ENCODE measurements at places on chromosomes 2 and 18.

- DNase-seq: peak; percentile 11
Observed at GRCh38 chr2:88199912-88200682, 30.0 kb downstream of the THNSL2 start.

- no peak for DNase-seq
Observed at GRCh38 chr18:36130039-36130831, 536 bp downstream of the ELP2 start.

- DNase-seq: no peak
Observed at GRCh38 chr18:72637299-72637698, 93.2 kb upstream of the CBLN2 start.

DNA sequence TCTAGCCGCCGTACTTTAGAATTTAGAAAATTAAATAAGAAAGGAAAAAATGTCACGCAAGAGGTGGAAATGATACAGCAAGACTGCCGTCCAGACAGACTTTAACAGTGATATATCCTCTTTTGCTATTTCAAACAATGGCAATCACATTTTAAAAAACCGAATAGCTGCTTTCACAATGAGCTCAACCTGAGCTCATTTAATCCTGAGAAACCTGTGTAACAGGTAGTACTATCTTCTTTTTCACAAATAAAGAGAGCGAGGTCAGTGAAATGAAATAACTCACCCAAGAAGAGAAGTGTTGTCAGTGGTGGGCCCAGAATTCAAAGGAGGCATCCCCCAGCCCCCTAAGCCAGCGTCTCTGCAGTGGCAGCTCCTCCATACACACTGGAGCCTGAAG lies 60.7 kb upstream of the DAPL1 start:
- no peak for DNase-seq

DNA sequence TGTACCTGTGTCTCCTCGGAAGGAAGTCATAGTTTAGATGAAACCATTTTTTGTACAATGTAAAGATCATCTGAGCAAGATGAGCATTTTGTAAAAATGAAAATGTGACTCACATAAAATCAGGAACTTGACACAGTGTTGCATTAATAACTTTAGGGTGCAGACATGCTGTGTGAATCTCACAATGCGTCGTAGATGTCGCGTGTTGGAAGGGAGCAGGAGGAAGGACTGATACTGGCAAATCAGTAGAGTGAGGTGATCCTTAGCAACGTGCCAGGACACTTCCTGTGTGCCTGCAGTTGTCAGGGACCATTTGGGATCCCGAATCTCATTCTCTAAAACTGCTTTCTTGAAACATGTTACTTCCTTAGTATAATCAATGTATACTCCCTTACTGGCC lies 103.1 kb downstream of the SH3BP4 start:
- no peak for DNase-seq

GRCh38 chr2:9472511-9472910 lies 1.8 kb upstream of the IAH1 start:
- no peak for DNase-seq

- no peak for DNase-seq
Observed at GRCh38 chr2:240256704-240257637, 116.5 kb upstream of the OTOS start.

DNA sequence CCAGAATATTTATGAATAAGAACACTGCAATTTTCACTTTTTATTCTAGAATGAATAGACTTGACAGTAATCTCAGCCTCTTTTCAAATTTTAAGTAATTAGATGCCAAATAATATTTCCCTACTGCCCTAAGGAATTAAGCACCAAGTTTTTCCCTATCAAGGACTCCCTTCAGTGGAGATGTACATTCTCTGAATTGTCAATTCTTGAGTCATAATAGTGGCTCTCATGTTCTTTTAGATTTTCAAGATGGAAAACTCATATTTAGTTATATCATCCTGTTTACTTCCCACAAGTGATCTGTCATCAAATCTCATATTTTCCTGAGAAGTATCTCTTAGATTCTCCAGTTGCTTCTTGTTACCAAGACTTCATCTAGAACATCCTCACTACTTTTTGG lies 1248.9 kb upstream of the CHAC2 start:
- no peak for DNase-seq

- DNase-seq: no peak
Observed at GRCh38 chr2:61759005-61759404, 94.9 kb downstream of the FAM161A start.

DNA sequence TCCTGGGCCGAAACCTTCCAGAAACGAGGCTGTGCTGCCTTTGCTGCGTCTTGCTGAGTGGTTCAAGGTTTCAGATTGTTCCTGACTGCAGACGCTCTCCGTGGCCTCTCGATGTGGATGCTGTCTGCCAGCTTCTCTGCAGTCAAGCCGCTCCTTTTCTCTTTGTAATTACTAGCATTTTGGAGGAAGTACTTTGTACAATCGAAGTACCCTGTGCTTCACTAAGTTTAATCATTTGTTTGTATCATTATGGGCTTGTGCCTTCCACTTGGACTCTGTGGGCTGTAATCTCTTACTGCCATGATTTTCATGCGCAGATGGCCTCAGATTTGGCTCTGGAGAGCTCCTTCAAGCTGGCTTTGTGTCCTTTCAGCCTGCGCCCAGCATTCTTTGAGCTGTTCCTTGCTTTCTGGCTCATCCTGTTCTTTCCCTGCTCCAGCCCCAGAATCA lies 49.3 kb downstream of the TRAF3IP1 start:
- no peak for DNase-seq

- DNase-seq: peak; percentile 14
Observed at GRCh38 chr2:567865-568638, 109.2 kb downstream of the TMEM18 start.

DNA sequence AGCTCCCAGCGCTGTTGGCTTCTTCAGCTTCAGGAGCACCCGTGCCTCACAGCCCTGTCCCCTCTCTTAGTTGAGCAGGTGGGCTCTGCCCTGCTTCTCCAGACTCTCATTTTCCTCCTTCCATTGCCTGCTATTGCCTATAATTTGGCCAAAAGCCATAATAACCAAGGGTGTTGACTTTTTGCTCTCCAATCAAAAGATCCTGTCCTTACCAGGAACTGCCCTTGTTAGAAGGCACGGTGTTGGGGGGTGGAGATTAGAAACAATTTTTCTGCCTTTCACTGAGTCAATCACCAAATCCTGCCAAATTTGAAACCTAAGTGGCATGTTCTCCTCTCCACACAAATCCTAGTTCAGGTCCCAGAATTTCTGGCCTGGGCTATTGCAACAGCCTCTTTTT lies 16.7 kb upstream of the PDIA6 start:
- no peak for DNase-seq

DNA sequence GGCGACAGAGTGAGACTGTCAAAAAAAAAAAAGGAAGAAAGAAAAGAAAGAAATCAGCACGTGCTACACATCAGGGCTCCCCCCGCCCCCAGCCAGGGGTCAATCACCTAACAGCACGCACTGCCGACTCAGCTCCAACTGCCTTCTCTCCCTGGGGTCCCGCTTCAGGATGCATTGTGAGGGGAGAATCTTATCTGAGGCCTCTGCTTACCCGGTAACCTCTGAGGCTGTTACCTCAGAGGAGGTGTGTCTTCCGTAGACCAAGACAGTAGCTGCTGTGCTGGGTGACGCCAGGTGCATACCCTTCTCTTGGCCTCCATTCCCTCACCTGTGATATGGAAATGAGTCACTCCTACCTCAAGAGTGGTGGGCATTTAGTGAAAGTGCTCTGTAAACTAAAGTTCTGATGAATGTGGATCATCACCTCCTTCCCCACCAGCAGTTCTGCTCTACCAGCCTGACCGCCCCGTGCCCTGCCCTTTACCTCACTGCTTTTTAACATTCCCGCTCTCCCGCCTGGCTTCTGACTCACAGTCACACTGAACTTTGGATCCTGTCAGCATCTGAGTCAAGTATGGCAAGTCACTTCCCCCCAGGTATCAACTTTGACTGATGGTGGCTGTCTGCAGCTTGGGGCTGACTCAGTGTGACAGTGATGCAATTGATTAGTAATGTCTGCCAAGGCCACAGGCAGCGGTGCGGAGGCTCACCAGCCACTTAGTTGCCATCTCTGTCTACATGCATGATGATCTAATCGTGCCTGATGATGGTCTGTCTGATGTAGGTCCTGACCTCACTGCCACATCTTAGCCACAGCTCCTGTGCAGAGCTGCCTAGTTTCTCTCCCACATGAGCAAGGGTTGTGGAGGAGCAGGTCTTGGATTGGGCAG lies 20.1 kb downstream of the ARID5A start:
- DNase-seq: peak; percentile 71

DNA sequence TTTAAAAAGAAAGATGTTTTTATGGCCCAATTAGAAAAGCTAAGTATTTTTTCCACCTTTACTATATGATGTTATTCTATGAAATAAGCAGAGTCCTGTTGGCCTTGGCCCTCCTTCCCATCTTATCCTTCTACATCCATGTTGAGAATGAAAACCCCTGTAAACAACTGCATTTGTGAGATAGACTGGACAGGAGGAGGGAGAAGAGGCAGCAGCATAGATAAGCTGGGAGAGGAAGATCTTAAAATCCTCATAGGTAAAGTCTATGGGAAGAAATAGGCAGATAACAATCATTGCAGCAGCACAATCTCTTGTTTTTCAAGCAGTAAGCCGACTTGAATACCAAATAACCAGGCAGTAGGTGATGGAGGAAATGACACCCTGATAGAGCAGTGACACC lies 207.6 kb upstream of the PARD3B start:
- DNase-seq: no peak

GRCh38 chr2:236665572-236666118 lies 96.0 kb downstream of the ACKR3 start:
- DNase-seq: no peak

DNA sequence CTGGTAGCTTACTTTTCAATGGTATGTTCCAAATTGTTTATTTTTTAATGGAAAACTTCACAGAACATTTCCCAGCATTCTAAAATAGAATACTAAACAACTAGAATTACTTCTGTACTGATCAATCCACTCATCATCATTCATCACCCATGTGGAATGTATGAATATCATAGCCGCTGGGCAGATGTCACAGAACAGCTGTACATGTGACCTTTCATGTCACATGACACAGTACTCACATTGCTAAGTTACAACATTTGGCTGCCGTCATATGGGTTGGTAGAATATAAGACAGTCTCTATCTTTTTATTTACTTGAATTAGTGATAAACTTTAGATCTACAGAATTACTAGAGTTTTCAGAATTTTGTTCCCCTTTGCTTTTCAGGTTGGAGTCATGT lies 387.6 kb downstream of the ZEB2 start:
- no peak for DNase-seq

Measured in NCI-H460 (cell line).